Muscle of back (tissue), 13 donors: ENCODE measurements at places on chromosomes 6 and 20.

GRCh38 chr6:155549028-155549798 is 93.6 kb upstream of the NOX3 start:
- DNase-seq, result no peak

GRCh38 chr20:62485062-62485700 is 9.4 kb upstream of the GATA5 start:
- no peak for DNase-seq

DNA sequence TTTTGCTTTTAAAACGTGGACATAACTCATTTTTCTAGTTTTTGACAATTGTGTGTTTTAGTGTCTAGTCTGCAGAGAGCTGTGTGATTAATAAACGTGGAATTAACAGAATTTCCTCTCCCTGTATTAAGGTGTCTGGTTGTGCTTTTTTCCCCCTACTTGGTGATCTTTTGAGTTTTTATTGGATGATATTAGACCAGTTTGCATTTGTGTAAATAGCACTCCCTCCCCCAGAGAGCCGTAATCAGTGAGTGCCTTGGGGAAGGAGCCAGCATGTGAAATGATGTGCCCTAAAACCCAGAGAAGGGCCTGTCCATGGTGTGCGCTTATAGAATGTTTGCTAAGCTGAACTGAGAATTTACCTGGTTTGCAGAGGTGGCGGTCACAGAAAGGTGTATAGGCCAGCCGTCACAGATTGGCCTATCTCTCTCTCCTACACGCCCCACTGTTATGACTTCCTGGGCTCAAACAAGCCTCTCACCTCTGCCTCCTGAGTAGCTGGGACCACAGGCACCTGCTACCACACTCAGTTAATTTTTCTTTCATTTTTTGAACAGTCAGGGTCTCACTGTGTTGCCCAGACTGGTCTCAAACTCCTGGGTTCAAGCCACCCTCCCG is 42.4 kb downstream of the ALDH5A1 start:
- DNase-seq, result no peak

GRCh38 chr6:138815221-138815620 is 19.3 kb downstream of the ECT2L start:
- DNase-seq, result no peak

DNA sequence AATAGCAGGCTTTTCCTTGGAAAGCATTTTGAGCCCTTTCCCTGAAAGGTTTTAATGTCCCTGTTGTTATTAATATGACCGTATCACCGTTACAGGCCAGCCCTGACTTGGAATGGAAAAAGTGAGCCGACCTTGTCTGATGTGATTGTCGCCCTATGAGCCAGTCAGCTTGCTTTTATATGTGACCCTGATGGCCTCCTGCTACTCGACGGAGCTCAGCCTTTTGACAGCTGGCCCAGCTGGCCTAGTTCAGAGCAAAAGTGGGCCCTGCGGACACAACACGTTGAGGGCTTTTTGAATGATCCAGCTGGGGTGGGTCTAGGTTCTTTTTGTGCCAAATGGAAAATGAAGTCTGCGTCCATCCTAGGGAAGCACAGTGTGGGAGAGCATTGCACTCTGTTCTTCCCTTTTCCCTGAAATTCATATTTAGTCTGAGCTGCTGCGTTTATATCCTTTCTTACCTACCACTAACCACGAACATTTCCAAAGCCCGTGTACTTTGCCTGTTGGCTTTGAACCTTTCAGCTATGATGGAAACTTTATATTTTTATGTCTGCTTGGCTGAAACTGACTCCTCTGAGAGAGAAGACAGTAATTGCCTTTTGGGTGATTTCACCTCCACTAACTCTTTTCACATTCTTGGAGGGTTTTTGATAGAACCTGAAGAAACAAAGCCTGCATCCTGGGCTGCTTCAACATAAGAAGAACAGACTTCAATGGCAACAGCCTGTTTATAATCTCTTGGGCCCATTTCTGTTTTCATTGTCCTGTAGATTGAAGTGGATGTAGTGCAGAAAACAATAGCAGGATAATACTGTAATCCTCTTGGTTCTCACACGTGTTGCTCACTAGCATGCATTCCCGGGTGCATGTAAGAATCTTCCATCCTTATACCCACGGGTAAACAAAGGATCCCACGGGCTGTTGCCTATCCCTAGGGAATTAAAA is 121.8 kb upstream of the HDGFL1 start:
- DNase-seq, result peak; percentile 76

GRCh38 chr6:110664933-110665332 is 150.3 kb downstream of the CDK19 start:
- no peak for DNase-seq

GRCh38 chr6:106510090-106510970 is 119.0 kb downstream of the RTN4IP1 start:
- DNase-seq, result no peak

- DNase-seq, result no peak
Observed at GRCh38 chr6:118739696-118740353, 88.4 kb upstream of the CEP85L start.

DNA sequence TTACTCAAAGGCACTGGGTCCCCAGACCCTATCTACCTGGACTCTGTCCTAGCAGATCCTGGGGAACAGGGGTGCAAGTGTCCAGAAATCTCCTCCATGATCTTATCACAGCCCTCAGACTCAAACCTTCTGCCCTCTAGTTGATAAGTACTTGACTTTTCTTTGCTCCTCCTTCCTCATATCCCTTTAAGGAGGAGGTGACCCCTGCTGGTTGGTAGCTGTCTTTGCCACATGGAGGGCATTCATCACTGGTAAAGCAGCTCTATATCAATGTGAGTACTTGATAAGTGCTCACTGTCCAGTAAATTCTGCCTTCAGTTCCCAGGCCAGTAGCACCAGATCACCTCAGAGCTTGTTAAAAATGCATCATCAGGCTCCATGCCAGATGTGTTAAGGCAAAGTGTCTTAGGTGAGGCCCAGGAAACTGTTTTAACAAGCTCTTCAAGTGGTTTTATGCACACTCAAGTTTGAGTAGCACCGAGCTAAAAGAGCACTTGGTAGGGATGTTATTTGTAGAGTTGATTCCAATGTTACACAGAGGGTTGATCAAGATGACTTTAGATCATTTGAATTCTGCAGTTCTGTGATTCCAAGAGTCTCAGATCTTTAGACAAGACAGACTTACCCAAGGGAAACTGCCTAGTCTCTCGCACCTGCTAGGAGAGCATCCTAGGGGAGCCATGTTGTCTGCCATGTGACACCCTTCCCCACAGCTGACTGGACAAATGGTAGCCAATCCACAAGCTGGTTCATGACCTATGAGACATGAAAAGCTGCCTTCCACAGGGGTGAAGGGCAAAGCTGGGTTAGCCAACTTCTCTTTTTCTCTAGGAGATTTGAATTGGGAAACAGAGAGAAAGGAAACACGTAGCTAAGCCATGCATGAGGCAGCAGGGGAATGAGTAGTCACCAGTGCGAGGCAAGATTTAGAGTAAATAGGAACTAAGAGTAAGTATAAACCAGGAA is 18.6 kb downstream of the TREML2 start:
- DNase-seq, result no peak

DNA sequence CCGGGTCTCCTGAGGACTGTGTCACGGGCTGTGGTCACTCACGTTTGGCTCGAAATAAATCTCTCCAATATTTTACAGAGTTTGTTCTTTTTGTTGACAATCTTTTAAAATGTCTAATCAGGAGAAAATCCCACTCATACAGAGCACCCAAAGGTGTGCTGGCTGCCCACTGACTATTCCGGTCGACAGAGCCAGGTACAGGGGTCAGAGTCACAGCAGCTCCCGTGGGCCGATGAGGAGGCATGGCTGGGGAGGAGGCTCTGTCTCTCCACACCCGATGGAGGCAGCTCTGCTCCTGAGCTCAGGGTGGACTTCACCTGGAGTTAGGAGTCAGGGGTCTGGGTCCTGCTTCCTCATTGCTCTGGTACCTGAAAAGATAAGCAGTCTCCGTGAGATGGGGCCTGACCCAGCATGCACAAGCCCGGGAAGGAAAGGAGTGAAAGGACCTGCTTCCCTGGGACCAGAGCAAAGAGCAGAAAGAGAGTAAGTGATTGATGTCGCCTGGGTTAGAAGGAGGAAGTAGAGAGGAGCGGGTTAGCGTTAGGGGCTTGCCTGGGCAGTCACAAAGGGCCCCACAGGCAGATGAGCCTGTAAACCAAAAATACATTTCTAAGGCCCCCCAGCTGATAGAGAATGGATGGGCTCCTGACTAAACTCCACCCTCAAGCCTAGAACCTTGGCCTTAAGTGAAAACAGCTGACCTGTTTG is 53.5 kb upstream of the UNC93A start:
- DNase-seq, result no peak

- no peak for DNase-seq
Observed at GRCh38 chr20:49540687-49541435, 27.1 kb downstream of the PTGIS start.

- no peak for DNase-seq
Observed at GRCh38 chr20:56687061-56687460, 58.0 kb downstream of the TFAP2C start.

GRCh38 chr6:89542866-89543265 is 95.7 kb downstream of the LYRM2 start:
- DNase-seq, result no peak

DNA sequence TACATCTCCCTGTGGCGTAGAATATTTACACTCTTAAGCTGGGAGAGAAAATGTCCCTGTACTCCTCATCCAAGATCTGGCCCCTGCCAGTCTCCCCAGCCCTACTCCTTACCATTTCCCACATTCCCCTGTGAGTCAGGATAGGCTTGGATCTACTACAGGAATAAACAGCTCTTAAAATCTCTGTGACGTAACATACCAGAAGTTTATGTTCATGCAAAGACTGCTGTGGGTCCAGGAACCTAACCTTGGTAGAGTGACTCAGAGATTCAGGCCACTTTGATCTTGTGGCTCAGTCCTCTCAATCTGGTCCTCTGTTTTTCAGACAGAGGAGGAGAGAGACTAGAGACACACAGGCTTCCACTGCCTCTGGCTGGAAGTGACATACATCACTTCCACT is 38.5 kb upstream of the GPR6 start:
- DNase-seq, result no peak

DNA sequence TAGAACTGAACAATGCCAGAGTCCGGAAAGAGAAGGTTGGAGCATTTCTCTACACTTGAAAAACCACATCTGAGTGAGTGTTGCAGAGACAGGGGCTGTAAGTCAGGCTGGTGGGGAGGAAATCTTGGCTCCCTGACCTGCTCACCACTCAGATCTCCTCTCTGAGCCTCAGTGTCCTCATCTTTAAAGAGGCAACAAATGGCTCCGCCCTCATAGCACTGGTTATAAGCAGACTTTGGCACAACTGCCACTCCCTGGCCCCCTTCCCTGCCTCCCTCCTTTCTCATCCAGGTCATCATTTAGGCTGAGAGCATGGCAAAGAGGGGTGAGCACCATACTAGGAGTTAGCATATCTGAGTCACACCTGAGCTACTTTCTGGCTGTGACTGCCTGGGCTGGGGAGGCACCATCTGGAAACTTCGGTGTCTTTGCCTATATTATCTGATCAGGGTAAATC is 10.6 kb downstream of the SIRPG start:
- DNase-seq, result no peak

- DNase-seq, result no peak
Observed at GRCh38 chr20:33783818-33784217, 27.3 kb upstream of the CHMP4B start.
